ENCODE measurements at places on chromosomes 1 and 21. TPM values are rescaled to one million over a fixed set of nuclear protein-coding genes. Genes with fewer than 3 reads are reported as not detected.

The HS2ST1 gene
- total RNA-seq = 20.9 TPM

The RHD gene
- total RNA-seq = under 0.01 TPM

The LCE1B gene
- not detected for total RNA-seq

The KCNA3 gene
- 0.28 TPM for total RNA-seq

The MRTO4 gene
- total RNA-seq = 21.7 TPM

The SH3D21 gene
- 8.5 TPM for total RNA-seq

The RPE65 gene
- not detected for total RNA-seq

The CFAP74 gene
- not detected for total RNA-seq

The JTB gene
- 183 TPM for total RNA-seq

The SPRR2B gene
- not detected for total RNA-seq

The OR2M7 gene
- not detected for total RNA-seq

The CFHR2 gene
- total RNA-seq = not detected

The ERICH3 gene
- not detected for total RNA-seq

The VHLL gene
- total RNA-seq = not detected

The OR2T11 gene
- total RNA-seq = not detected

The TOMM40L gene
- 10.4 TPM for total RNA-seq

The PAQR6 gene
- 0.19 TPM for total RNA-seq

The THEMIS2 gene
- 5.6 TPM for total RNA-seq

The HSD17B7 gene
- total RNA-seq = 15.2 TPM

The MMP23B gene
- total RNA-seq = 8.1 TPM

The CNST gene
- 34.1 TPM for total RNA-seq

The NUAK2 gene
- total RNA-seq = 5.2 TPM

The BRINP3 gene
- total RNA-seq = not detected

The PRRX1 gene
- 101 TPM for total RNA-seq

The SLC9C2 gene
- total RNA-seq = not detected

The SLAMF8 gene
- not detected for total RNA-seq

The NOS1AP gene
- under 0.01 TPM for total RNA-seq

The GJA4 gene
- total RNA-seq = 0.58 TPM

The COL24A1 gene
- total RNA-seq = 0.56 TPM

The SPRR4 gene
- not detected for total RNA-seq

The LCA5L gene
- total RNA-seq = 1.4 TPM

The DMBX1 gene
- not detected for total RNA-seq

The MIXL1 gene
- not detected for total RNA-seq

Data from regular cardiac myocyte (primary cell).